Mucosa of gallbladder (tissue), 1 donor: ENCODE measurements at places on chromosomes 4 and X. TPM values are rescaled to one million over a fixed set of nuclear protein-coding genes. Genes with fewer than 3 reads are reported as not detected.

- DNase-seq, result no peak
Measured at GRCh38 chrX:110003167-110004156, 548 bp downstream of the TMEM164 start.

DNA sequence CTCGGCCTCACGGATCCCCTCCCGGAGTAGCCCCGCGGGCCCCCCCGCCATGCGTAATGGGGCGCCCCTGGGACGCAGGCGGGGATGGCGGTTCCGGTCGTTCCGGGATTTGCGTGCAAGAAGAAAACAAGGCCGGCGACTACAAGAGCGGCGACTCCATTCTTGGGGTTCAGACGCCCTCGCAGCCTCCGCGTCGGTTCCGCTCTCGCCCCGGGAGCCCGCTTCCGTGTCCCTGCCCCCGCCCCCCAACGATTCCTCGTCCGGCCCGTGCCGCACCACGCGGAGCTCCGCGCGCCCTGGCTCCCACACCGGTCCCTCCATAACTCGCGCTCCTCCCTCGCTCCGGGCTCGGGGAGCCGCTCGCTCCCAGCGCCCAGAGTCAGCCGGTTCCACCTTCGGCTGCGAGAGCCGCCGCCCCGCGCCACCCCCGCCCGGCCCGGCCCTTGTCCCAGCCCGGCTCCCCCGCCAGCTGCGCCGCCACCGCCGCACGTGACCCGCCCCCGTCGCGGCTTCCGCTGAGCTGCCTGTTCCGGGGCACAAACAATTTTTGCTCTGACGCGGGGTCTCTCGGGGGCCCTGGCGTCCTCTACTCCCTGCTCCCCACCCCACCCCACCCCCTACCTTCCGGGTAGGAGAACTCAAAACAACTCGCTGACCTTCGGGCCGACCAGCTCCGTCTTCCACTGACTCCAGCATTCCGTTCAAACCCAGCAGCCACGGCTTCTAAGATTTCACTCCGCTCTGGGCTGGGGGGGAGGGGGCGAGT lies 78.8 kb upstream of the BCOR start:
- peak; percentile 56 for DNase-seq

DNA sequence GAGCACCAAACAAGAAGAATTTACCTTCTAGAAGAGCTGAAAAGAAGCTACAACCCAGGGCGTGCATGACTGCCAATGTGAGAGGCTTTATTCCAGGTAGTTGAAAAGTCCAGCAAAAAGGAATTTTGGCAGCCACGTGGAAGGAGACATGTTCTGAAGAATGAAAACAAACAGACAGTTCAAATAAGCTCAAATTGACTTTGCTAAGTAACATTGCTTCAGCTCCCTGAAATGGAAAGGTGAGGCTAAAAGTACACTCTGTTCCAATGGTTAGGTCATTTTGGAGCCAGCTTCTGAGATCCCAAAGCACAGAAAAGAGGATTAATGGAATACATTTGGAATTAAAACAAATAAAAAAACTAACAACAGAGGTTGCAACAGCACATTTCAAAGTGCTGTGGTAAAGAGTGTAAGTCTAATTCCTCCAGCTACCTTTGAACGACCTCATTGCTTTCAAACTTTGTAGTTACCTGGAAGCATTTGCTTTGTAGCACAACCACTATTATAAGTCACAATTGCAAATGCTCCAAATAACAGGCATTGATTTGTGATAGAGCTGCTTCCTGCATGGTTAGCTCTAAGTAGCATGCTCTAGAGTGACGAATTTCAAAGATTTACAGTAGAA lies 405.3 kb upstream of the EDA2R start:
- no peak for DNase-seq

GRCh38 chr4:19675172-19675811 lies 576.4 kb upstream of the SLIT2 start:
- no peak for DNase-seq

POU4F2 gene
- not detected for total RNA-seq

PABPC5 gene
- total RNA-seq, result 1.6 TPM

CHRDL1 gene
- 8.1 TPM for total RNA-seq

FAM47A gene
- not detected for total RNA-seq

DNA sequence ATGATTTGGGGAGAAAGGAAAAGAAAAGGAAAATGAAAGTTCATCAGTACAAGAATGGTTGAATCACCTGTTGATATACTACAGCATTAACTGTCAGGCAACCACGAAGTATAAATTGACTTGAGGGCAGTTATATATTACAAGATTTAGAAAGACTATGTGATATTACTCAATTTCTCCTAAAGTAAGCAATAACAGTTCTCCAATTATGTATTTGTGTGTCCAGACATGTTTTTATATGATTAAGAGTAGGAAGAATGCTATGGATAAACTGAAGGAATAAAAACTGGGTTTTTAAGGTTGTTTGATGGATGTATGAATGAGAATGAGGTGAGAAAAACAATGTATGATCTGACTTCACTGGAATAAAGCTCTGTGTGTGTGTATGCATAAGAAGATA lies 2234.4 kb downstream of the ARAP2 start:
- no peak for DNase-seq

- DNase-seq, result no peak
Measured at GRCh38 chrX:48046846-48047245, 24.6 kb downstream of the ZNF630 start.

- DNase-seq, result no peak
Measured at GRCh38 chr4:11408233-11408967, 20.3 kb downstream of the HS3ST1 start.

SLC6A8 gene
- 165 TPM for total RNA-seq

DNA sequence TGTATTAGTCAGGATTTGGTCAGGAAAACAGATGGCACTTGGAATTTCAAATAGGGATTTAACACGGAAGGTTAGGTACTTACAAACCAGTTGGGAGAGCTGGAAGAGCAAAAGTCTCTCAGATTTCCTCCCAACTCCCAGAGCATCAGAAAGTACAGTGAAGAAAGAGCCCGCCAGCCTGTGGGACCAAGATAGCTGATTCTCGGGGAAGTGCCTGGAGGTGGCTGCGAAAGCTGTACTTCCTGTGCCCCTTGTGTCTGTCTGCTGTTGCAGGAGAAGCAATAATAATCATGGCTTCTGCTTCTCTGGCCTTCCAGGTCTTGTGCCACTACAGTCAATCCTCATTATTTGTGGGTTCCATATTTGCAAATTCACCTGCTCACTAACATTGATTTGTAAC lies 221.0 kb upstream of the BCOR start:
- no peak for DNase-seq

GRCh38 chr4:102298716-102299115 lies 46.6 kb downstream of the SLC39A8 start:
- no peak for DNase-seq

- DNase-seq, result no peak
Measured at GRCh38 chr4:74376888-74377483, 12.0 kb downstream of the EREG start.

- DNase-seq, result no peak
Measured at GRCh38 chr4:3193531-3194203, 55.3 kb upstream of the MSANTD1 start.

- no peak for DNase-seq
Measured at GRCh38 chr4:9825049-9825448, 43.6 kb downstream of the DRD5 start.

C4orf36 gene
- 0.89 TPM for total RNA-seq

USP53 gene
- 21.7 TPM for total RNA-seq

SPP1 gene
- total RNA-seq, result 3,399 TPM

DUSP9 gene
- total RNA-seq, result 0.12 TPM

GRCh38 chrX:94288325-94288724 lies 614.3 kb downstream of the FAM133A start:
- DNase-seq, result no peak

GRCh38 chr4:120232050-120232449 lies 165.4 kb upstream of the MAD2L1 start:
- no peak for DNase-seq

DNA sequence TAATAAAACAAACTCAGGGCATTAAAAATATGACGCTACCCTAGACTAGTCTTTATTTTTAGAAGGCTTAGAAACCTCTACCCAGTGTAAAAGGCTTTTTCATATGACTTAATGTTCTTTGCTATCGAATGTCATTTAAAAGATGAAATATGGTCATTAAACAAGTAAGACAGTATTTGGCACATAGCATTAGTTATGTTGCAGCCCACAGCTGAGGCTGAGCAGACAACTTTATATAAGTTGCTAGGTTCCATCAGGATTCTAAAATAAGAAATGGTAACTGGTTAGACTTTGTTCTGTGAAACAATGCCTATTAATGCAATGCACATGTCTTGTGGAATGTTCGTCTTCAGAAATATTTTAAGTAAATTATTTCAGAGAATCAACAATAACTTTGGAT lies 10.4 kb upstream of the PRSS12 start:
- DNase-seq, result no peak
